ENCODE measurements at places on chromosomes 5 and 9.

DNA sequence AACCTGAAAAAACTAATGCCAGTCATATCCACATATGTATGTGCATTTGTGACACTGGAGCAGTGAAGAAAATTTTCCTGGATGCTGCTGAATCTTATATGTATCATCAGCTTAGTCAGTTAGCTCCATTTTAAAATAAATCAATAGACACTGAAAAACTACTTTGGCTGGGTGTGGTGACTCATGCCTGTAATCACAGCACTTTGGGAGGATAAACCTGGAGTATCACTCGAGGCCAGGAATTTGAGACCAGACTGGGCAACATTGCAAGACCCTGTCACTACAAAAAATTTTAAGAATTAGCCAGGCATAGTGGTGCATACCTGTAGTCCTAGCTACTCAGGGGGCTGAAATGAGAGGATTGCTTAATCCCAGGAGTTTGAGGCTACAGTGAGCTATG lies 511.0 kb upstream of the TLE4 start:
- DNase-seq = no peak

DNA sequence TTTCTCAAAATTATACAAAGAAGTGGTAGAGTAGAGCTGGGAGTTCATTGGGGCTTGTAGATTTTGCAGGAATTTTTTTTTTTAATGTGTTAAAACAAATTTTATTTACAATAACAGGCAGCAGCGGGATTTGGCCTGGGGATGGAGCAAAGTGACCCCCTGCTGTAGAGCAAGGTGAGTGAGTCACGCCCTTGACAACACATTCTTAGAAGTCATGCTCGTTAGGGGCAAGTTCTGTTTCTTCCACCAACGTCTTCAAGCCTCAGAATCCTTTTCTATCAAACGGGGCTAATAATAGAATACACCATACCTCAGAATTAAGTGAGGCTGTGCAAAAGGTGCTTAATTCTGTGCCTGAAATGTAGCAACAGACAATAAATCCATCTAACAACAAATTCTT lies 1.1 kb upstream of the ANKDD1B start:
- DNase-seq = no peak

DNA sequence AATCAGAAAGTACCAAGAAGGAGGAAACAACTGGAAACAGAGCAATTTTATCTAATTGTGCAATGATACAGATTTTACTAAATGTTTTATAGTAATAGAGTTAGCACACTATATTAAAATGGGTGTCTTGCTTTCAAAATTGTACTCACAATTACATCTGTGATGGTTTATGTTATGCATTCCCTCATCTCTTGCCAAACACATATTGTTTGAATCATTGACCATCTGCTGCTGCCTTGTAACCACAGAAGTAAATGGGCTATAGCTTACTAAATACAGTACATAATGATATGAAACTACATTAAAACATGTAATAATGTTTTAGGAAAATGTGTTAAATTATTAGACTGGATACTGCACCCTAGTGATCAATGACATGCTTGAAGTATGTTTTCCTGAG lies 158.1 kb downstream of the SLC25A46 start:
- no peak for DNase-seq

- DNase-seq = peak; percentile 10
Measured at GRCh38 chr5:145856285-145856818, 16.5 kb downstream of the GRXCR2 start.

DNA sequence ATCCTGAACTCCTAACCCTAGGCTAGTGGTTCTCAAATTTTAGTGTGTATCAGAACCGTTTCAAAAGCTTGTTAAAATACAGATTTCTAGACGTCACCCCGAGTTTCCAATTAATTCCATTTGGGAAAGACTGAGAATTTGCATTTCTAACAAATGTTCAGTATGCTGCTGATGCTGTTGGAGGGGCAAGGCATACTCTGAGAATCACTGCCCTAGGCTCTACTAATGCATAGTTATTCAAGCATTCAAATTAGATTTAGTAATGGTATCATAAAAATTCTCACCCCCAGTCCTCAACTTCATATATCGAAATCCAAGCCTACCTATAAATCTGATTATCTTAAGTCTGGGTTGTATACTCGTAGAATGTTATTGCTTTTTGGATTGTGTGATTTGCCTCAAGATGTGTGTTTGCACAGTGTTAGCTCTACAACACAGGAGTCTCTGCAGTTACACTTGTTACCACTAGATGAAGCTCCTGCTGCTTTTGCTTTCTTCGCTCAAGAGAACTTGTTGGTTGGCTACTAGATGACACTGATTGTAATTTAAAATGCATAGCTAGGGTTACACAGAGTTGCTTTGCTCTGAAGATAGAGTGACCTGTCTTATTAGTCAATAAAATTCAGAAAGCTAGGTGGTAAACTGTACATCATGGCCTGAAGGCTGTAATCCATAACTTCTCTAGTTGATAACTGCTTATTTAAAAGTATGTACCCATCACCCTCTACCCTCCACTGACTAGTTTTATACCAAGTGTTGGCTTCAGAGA lies 7.5 kb upstream of the ERAP2 start:
- DNase-seq = no peak

GRCh38 chr9:81264516-81264915 lies 424.8 kb downstream of the TLE1 start:
- DNase-seq = no peak

- no peak for DNase-seq
Measured at GRCh38 chr9:120723565-120723964, 9.3 kb upstream of the MEGF9 start.

DNA sequence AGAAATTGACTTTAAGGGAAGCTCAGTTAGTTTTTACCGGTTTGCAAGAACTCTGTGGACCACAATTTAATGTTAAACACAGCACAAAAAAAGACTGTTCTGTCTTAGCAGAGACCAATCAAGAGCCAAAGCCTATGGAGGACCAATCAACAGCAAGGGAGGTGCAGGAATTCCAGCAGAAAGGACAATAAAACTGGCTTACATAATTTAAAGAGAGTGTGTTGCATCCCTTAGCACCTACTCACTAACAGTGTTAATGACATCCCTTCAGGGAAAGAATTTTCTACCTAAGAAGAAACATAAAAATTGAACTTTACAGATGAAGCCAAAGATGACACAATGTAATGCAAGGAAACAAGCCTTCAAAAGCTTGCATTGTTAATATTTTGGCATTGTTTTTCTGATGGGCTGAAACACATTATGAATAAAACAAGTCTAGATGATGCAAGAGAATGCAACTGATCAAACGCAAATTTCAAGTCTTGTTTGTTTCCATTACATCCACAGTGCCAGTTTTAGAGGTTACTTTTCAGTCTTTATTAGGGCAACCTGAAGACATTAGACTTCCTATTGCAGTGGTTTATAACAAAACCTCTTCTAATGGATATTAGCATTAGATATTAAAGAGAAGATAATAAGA lies 111.3 kb upstream of the FST start:
- DNase-seq = no peak

All from activated naive CD4-positive, alpha-beta T cell treated with anti-CD3 and anti-CD28 coated beads, Interleukin-2, amount 50 U/mL, for 72 hours (primary cell).